ENCODE measurements at places on chromosomes 1 and 21.

DNA sequence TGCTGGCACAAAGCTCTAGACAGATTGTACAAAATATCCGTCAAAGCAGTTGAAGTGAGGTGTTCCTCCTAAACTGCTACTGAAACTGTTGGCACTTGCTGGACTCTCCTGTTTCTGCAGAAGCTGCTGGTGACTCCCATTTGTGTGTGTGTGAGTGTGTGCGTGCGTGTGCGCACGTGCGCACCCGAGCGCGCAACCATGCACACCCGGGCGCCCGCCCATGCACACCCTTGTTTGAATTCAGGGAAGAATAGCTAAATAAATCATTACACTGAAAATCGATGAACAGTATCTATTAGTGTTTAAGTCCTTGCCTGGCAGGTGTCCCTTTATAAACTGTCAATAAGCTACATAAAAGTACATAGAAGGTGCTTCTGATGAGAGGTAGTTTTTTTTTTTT lies 156.4 kb upstream of the B3GALT2 start:
- no peak for DNase-seq

GRCh38 chr1:245860657-245861544 lies 646.2 kb downstream of the SMYD3 start:
- DNase-seq, result no peak

DNA sequence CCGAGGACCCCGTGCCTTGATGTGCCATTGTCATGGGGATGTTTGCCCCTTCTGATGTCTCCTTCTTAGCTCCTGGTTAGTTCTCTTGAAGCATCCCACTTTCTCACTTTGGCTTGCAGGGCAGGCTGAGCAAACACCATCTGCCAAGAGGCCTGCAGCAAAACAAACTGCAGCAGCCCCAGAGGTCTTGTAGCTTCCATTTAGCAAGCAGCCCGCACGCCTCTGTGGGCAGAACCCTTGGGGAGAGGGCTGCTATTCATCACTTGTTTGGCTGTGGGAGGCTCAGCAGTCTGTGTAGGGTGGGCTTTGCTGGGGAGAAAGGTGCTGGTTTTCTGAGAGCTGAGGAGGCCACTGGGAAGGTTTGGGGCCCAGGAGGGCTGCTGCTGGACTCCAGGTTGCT lies 56.7 kb downstream of the KCNC4 start:
- DNase-seq, result no peak

- DNase-seq, result no peak
Observed at GRCh38 chr1:243293941-243294722, 38.3 kb downstream of the SDCCAG8 start.

DNA sequence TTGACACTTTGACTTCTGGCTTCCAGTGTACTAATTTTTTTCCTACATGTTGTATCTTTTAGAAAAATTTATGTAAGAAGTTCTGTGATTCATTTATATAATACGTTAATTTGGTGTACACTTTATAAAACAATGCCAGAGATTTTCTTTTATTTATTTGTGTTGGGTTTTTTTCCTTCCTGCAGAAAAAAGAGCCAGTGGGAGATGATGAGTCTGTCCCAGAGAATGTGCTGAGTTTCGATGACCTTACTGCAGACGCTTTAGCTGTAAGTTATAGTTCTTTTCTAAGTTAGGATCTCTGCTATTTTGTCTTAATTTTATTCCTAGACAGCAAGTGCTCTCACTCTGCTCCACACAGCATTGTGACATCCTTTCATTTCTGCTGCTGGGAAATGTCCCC lies 14.4 kb downstream of the SARS1 start:
- DNase-seq, result no peak

Data from activated CD4-positive, alpha-beta T cell treated with anti-CD3 and anti-CD28 coated beads for 1 hour (primary cell).